Epithelial cell of umbilical artery (primary cell): ENCODE measurements at places on chromosomes 16 and 17. TPM values are rescaled to one million over a fixed set of nuclear protein-coding genes. Genes with fewer than 3 reads are reported as not detected.

The SULT1A4 gene
- 3.6 and 15.7 TPM in 2 replicates for total RNA-seq

The TNFRSF13B gene
- total RNA-seq, result not detected in 2 replicates

The DOC2B gene
- 0.15 TPM in 1 of 2 replicates, not detected in the other for total RNA-seq

The MRPS7 gene
- 82.8 and 85.8 TPM in 2 replicates for total RNA-seq

The PRKCB gene
- total RNA-seq, result 1.7 TPM in 1 of 2 replicates, not detected in the other
